Keratinocyte (primary cell): ENCODE measurements at places on chromosomes 7 and 10.

DNA sequence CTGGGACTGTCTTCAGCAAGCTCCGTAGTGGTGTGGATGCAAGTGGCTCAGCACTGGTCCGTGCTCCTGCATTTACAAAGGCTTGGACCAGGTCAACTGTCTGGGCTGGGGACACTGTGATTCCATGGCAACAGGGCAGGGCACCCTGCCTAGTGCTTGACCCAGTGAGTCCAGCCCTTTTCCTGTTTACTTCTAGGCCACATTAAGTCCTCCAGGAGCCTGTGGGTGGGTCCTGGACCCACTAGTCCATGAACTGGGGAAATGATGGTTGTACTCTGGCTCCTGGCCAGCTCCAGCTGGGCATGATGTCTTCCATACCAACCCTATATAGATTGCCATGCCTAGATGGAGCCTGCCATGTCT, 152.0 kb downstream of the RPS24 start:
- DNase-seq, result no peak

DNA sequence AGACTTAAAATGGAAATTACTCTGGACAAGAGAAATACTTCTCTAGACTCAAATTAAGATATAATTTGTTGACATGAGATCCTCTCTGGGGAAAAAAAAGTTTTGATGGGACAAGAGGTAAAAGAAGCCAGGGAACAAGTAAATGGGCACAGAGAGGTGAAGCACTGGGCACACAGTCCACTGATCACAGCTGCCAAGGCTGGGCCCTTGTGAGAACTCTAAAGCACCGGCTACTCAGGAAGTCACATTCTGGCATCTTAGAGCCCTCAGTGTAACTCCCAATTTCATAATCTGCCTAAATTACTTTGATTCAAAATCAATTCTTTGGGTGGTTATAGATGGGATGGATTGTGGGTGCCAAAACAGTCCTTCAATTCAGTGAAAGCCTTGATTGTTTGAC, 123.2 kb upstream of the CACNA2D1 start:
- no peak for DNase-seq

DNA sequence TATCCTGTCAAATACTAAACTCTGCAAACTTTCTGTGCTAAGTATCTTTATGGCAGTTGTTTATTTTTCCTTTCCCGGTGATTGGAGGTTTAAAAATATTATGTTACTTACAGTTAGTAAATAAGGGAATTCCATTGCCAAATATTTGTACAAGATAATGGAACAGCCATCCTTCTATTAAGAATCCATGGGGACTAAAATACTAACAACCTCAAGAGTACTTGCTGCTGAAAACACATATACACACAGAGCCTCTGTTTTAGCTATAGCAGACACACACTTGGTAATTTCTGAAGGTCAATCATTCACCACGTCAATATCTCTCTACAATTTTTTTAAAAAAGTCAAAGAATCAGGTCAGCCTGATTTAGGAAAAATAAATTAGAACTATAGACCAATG, 32.4 kb downstream of the TSPAN12 start:
- DNase-seq, result no peak

DNA sequence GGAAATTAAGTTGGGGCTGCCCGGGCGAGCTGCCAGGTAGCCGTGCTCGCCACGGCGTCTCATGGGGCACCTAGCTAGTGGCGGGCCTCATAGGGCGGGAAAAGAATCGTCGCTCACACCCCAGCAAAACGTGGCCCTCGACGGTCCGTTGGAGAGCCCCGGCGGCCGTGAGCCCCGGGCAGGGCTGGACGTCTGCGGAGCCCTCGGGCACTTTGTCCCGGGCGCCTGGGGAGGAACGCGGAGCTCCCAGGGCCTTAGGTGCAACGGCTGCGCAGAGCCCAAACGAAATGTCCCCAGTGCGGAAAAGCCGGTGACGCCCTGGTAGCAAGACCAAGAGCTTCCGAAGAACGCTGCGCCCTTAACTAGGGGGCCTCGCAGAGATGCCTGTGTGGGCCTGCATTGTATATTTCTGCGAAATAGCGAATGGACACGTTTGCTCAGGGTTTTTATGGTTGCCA, 866 bp upstream of the SFMBT2 start:
- no peak for DNase-seq

DNA sequence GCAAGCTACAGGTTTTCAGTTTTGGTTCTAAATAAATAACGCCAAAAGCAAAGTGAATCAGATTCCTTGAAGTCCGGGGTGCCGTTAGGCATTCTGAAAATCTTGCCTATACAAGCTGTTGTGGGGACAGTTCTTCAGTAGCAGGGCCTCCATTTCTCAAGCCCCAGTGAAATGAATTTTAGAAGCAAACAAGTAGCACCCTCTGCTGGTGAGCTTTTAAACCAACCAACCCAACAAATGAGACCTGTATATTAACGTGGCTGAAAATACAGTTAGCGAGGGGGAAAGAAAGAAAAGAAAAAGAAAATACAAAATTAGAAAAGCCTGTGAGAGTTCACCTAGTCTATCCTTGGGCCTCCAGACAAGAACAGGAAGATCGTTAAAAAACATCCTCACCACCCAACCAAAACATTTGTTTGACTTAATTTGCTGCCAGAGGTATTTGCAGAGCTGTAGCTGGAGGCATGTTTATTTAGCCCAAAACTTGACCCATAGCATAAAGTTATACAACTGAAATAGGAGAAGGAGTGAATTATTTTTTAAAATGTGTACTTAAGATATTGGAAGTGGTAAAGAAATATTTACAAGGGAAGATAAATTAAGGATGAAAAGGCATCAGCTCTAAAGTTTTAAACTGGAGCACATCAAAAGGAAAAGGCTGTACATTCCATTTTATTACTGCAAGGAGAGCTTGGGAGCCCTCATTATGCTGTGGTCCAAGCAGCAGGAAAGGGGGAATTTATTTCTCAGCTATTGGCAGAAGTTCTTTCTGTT, 98.9 kb downstream of the DYNC1I1 start:
- DNase-seq, result no peak

DNA sequence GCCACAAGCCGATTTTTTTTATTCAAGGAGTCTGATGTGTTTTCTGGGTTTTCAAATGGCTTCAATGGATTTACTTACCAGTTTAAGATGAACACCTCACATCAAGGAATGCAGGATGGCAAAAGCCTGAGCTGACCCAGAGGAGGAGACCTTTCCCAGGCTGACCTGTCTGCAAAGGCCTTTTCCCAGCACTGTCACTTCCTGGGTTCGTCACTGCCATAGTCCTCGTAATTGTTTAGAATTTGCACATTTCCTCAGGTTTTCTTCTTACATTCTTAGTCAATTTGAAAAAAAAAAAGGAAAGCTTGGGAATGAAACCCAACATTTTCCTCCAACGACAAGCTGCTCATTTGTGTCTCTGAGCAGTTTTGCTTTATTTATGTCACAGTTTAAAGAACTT, 42.0 kb downstream of the PTER start:
- no peak for DNase-seq

GRCh38 chr7:151792086-151792485, 84.8 kb downstream of the PRKAG2 start:
- DNase-seq, result no peak

- no peak for DNase-seq
Measured at GRCh38 chr10:97922022-97922758, 72.5 kb downstream of the GOLGA7B start.

- DNase-seq, result peak; percentile 50
Measured at GRCh38 chr10:6119423-6119822, 30.6 kb downstream of the RBM17 start.

- DNase-seq, result no peak
Measured at GRCh38 chr10:3468919-3469638, 296.5 kb upstream of the PITRM1 start.

- no peak for DNase-seq
Measured at GRCh38 chr10:44975431-44976331, 2.9 kb downstream of the DEPP1 start.

- DNase-seq, result no peak
Measured at GRCh38 chr10:95257849-95258248, 33.0 kb downstream of the PDLIM1 start.

DNA sequence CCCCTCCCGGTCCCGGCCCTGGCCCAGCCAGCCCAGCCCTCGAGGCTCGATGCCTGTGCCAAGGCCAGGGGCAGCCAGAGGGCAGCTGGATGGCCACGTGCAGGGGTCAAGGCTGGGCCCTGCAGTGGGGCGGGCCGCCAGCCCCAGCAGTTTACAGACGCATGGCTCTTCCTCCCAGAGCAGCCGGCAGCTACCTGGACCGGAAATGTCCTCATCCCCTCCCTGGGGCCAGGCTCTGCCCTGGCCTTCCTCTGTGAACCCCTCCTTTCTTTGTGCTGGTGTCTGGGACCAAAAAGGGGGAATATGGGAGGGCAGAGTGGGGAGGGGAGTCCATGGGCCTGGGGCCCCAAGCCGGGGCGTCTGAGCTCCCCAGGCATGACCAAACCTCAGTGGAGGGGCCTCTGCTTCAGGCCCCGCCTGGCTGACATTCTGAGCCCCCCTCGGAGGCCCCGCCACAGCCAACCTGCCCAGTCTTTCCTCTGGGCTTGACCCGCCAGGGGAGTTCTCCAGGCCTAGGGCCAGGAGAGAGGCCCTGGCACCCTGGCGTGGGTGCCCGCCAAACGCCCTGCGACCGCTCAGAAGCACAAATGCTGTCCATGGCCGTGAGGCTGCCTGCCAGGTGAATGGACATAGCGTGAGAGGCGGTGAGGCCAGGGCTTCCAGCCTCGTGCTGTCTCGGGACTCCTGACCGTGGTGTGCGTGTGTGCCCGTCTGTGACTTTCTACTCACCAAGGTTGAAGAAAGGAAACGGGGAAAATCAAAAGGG, 24.7 kb upstream of the AMZ1 start:
- no peak for DNase-seq

DNA sequence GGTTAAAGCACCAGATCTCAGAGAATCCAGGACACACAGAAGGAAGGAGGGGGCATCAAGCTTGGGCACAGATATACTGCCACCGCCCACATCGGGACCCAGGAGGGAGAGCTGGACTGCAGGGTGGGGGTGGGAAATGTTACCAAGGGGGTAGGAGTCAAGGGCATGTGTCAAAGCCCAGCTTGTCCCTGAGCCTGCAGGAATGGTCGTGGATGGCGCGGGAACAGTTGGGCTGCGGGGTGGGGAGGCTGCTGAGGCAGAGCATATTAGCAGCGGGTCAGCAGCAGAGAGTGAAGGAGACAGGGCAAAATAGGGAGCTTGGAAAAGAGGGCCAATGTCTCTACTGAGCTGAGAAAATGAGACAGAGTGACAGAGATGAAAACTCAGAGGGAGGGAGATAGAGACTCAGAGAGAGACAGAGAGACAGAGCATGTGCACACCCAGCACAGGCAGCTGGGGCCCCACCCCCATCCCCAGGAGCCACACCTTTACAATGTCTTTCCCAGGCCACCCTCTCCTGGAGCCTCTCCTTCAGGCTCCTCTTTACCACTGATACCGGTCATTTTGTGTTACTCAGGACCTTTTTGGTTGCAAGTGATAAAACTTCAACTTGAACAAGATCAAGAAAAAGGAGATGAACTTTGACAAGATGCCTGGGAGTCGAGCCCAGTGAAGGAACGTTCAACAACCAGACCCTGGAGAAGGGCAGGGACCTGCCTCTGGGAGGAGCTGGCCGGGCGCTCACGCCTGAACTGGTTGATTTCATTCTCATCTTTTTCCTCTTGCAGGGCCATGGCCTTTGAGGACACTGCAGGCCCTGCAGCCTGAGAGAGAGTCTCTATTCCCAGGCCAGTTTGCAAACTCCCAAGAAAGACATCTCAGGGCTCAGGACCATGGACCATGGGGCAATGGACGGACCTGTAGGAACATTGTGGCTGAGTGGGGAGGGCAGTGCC, 50.0 kb downstream of the AOC1 start:
- DNase-seq, result no peak

DNA sequence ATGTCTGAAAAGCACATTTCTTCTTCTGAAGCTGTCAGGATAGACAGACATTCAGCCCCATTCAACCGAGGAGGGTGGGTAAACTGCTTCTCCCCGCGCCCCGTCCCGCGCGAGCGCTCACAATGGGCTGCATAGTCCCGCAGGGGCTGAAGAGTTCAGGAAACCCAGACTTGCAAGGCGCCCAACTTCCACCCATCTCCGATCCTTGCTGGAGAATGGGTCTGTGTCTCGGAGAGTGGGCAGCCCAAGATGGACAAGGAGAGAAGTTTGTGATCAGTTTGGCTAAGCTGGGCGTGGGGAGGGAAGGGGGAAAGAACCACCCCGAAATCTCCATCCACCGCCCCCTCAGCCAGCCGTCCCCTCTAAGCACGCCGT, 686 bp downstream of the AASS start:
- no peak for DNase-seq

DNA sequence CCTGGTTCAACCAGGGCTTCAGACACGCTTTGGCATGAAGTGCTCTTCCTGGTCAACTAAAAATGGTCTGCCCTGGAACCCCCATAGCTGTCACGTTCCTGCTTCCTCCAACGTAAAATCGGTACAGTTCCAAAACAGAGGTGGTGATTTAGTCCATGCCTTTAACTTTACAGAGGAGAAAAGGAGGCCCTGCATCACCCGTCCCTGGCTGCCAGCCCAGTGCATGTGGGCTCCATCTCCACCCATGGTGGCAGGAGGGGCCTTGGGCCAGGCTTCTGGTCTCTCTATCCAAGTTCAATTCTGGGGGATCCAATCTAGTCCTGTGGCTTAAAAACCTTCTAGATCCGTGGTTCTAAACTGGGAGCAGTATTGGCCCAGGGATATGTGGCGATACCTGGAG, 18.7 kb downstream of the ECHDC3 start:
- DNase-seq, result no peak

- peak; percentile 28 for DNase-seq
Measured at GRCh38 chr10:71302874-71303568, 16.0 kb upstream of the SLC29A3 start.

GRCh38 chr10:131567279-131568162, 256.0 kb upstream of the TCERG1L start:
- DNase-seq, result no peak

DNA sequence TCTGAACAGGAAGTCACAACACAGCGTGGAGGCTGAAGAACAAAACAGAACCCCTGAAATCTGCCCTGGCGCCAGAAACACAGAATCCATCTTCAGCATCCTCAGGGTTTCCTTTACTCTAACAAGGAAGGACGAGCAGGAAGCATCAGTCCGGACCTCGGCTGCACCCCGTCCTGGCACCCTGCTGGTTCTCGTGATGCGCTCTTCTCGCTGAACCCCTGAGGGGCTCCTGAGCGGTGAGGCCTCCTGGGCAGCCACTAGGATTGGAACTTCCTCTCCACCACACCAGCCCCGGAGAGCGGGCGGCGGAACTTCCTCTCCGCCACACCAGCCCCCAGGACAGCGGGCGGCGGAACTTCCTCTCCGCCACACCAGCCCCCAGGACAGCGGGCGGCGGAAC, 461.9 kb downstream of the PTPRN2 start:
- DNase-seq, result no peak
